ENCODE measurements at places on chromosomes 2 and 18. TPM values are rescaled to one million over a fixed set of nuclear protein-coding genes. Genes with fewer than 3 reads are reported as not detected.

GRCh38 chr18:36711014-36711725 is 117.6 kb downstream of the TPGS2 start:
- peaks cover 13% of the 10 kb centered on the region for H3K4me1 ChIP-seq
- H3K27me3 ChIP-seq: no peaks in the 10 kb centered on the region
- no peaks in the 10 kb centered on the region for H3K36me3 ChIP-seq
- H3K27ac ChIP-seq: no peak overlapping the region
- no peak overlapping the region for H3K4me3 ChIP-seq
- DNase-seq: no peak

DNA sequence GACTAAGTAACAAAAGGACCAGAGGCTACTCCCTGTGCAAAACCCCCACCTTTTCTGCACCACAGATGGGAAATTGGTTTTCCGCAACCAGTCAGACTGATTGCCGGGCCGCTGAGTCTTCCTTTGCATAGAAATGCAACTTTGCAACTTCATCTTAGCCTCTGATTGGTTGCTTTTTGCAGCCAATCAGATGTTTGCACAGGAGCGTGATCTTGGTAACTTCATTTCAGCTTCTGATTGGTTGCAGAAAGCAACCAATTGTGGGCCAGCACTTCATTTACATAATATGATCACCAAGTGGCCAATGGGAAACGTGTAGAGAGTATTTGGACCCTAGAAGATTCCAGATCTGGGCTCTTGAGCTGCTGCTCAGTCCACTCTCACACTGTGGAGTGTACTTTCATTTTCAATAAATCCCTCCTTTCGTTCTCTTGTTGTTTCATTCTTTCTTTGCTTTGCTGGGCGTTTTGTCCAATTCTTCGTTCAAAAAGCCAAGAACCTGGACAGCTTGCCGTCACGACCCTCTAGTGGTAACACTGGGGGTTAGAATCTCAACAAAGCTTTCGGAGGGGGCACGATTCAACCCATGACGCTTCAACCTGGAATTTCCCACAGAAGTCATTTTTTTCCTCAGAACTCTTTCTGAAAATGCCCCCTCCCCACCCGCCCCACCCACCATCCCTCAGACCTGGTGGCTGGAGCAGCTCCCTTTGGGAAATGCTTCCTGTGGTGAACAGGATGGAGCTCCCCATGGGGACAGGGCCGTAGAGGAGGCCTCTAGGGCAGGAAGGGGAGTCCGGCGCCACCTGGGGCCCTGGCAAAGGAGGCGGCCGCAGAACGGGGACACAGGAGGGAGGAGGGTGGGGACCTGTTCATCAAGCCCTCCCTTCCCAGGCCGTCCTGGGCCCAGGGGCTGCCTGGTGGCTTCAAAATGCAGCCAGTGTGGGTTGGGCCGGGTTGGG is 31.8 kb upstream of the KCNF1 start:
- H3K36me3 ChIP-seq: no peaks in the 10 kb centered on the region
- no peak overlapping the region for H3K27ac ChIP-seq
- H3K27me3 ChIP-seq: no peaks in the 10 kb centered on the region

DNA sequence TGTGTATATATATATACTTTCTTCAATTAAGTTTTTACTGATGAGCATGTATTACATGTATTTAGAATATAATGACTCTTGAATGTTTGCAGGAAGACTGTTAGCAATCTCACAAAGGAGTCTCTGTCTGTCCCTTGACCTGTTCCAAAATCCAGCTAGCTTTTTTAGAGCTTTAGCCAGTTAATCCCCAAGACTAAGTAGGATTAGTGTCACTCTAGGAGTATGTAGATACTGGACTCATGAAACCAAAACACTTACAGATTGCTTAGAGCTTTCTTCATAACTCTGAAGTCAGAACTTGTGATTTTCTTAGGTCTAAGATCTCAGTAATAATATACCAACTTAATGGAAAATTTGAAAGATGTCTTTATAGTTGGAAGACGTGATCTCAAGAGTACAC is 2.2 kb downstream of the UBXN4 start:
- H3K4me1 ChIP-seq: peaks cover 36% of the 10 kb centered on the region
- H3K27ac ChIP-seq: no peak overlapping the region
- no peaks in the 10 kb centered on the region for H3K27me3 ChIP-seq
- DNase-seq: no peak
- H3K36me3 ChIP-seq: no peaks in the 10 kb centered on the region
- peak overlapping the region; percentile 99 for H3K4me3 ChIP-seq

DNA sequence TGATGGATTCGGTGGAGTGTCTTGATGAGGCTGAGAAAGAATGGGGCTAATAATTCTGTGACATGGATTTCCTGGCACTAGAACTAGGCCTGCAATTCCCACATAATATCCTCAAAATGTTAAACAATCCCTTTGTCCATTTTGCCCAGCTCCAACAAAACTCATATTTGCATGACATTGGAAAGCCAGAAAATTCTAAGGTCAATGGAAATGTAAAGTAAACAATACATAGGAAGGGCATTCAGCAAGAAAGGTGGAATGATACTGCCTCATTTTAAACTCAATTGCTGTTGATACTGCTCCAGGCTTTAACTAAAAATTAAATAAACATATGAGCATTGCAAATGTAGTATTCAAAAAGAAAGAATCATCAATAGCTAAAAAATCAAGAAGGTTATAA is 434.8 kb upstream of the SLC8A1 start:
- no peaks in the 10 kb centered on the region for H3K27me3 ChIP-seq
- H3K4me1 ChIP-seq: no peaks in the 10 kb centered on the region
- H3K36me3 ChIP-seq: no peaks in the 10 kb centered on the region
- no peak overlapping the region for H3K27ac ChIP-seq
- no peak for DNase-seq

GRCh38 chr2:217611056-217611455 is 391.7 kb downstream of the TNS1 start:
- H3K27me3 ChIP-seq: no peaks in the 10 kb centered on the region
- no peak overlapping the region for H3K27ac ChIP-seq
- no peaks in the 10 kb centered on the region for H3K4me1 ChIP-seq
- no peak for DNase-seq
- no peak overlapping the region for H3K4me3 ChIP-seq

GRCh38 chr2:10520154-10520553 is 72.0 kb upstream of the ODC1 start:
- no peak overlapping the region for H3K4me3 ChIP-seq
- DNase-seq: no peak
- no peak overlapping the region for H3K27ac ChIP-seq
- no peaks in the 10 kb centered on the region for H3K4me1 ChIP-seq
- H3K27me3 ChIP-seq: no peaks in the 10 kb centered on the region
- no peaks in the 10 kb centered on the region for H3K36me3 ChIP-seq

Gene CNGA3
- not detected for total RNA-seq

DNA sequence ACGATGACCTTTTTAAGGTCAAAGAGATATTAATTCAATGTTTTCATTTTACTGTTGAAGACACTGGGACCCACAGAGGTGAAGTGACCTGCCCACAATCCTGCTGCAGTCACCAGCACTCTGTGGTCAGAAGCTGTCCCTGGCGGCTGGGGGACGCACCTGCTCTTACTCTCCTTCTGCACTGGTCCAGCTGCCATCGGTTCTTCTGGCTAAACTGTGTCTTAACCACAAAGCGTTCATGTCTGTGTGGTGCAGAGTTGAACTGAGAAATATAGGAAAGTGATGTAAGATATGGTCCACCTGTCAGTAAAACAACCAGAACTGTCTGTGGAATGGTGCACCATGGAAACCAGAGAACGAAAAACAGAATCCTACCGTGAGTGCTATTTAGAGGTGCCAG is 44.9 kb upstream of the SMIM21 start:
- H3K27ac ChIP-seq: no peak overlapping the region
- DNase-seq: no peak
- H3K4me3 ChIP-seq: no peak overlapping the region
- H3K4me1 ChIP-seq: no peaks in the 10 kb centered on the region
- no peaks in the 10 kb centered on the region for H3K36me3 ChIP-seq

GRCh38 chr2:5374762-5375161 is 317.4 kb upstream of the SOX11 start:
- no peak overlapping the region for H3K27ac ChIP-seq
- no peaks in the 10 kb centered on the region for H3K4me1 ChIP-seq
- no peak overlapping the region for H3K4me3 ChIP-seq
- H3K36me3 ChIP-seq: no peaks in the 10 kb centered on the region
- no peak for DNase-seq

DNA sequence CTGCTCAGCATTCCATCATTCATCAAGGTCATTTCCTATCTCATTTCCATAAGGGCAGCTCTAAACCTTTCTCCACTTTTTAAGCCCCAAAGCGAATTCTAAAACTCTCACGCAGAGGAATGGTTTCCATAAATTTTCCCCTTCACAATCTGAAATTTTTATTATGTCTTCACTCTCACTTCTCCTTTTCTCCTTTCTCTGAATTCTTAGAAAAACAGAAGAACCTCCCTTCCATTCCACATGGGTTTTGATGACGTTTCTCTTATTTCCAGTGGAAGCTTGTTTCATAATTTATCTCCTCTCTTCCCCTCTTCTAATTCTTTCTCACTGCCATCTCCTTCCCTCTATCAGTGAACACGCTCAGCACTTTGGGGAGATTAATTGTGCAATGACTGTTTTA is 97.3 kb downstream of the SPATS2L start:
- no peaks in the 10 kb centered on the region for H3K36me3 ChIP-seq
- no peak overlapping the region for H3K4me3 ChIP-seq
- DNase-seq: no peak
- no peaks in the 10 kb centered on the region for H3K27me3 ChIP-seq

DNA sequence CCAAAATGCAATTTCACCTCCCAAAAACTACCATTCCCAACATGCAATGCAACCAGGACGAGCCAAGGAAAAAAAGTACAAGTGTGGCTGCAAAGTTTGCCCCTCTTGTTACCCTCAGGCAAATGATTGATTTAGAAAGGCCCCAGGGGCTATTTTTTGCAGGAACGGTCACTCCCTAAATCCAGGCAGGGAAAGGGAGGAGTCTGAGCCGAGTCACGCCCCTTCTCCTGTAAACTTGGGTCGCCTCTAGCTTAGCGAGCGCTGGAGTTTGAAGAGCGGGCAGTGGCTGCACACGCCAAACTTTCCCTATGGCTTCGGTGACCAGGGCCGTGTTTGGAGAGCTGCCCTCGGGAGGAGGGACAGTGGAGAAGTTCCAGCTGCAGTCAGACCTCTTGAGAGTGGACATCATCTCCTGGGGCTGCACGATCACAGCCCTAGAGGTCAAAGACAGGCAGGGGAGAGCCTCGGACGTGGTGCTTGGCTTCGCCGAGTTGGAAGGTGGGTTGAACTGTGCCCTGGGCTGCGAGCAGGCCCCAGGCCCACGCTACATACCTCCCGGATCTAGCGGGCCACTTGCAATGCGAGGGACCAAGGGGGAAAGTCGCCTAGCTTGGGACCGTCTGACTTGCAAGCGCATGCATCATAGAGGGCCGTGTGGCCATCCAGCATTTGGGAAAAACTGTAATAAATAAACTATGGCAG is at the start of gene GALM:
Gene GALM (plus strand): TSS at position 261 of the 702 bp plus-strand sequence. CDS start 48 bp downstream, at position 309.
- H3K27me3 ChIP-seq: no peaks in the 10 kb centered on the region
- H3K27ac ChIP-seq: peak within 1 kb of the TSS; percentile 81
- peak within 1 kb of the TSS; percentile 74 for H3K4me3 ChIP-seq
- H3K4me1 ChIP-seq: peaks cover 21% of the 10 kb centered on the region
- H3K36me3 ChIP-seq: no peaks in the 10 kb centered on the region
- DNase-seq: peak; percentile 94

- peak overlapping the region; percentile 50 for H3K27ac ChIP-seq
- H3K27me3 ChIP-seq: no peaks in the 10 kb centered on the region
- peaks cover 32% of the 10 kb centered on the region for H3K4me1 ChIP-seq
- H3K36me3 ChIP-seq: no peaks in the 10 kb centered on the region
- H3K4me3 ChIP-seq: no peak overlapping the region
- no peak for DNase-seq
Measured at GRCh38 chr2:68287580-68288441, 31.9 kb downstream of the CNRIP1 start.

Gene FTCDNL1
- total RNA-seq: 2.5 TPM

GRCh38 chr2:95234286-95234785 is 27.0 kb downstream of the ZNF892 start:
- H3K27ac ChIP-seq: no peak overlapping the region
- H3K36me3 ChIP-seq: no peaks in the 10 kb centered on the region
- no peaks in the 10 kb centered on the region for H3K27me3 ChIP-seq

Gene DCDC2C
- not detected for total RNA-seq

DNA sequence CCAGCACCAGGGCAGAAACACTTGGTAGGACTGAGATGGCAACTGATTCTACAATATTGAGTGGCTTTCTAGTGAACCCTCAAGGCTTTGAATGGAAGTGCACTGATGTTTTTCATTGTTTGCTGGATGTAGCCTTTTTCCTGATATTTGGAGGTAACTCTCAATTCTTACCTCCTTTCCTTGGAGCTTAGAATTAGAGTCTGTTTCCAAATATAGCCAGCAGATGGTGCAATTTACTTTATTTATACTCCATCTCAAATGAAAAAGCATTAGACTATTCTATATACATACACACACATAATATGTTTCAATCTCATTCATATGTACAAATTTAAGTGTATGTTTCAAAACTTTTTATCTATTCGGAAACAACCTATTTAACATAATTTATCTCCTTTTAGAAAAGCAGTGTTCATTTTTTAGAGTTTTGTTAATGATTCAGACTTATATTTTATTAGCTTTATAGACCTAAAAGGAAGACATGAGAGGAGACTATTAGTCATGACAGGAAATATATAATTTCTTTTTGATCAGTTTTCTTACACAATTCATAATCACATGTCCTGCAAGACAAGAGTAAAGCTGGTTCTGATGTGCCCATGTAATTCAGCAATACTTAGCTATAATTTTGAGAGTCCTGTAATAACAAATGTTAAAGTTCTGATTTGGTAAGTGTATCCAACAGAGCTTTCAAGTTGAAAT is 124.8 kb downstream of the NUP35 start:
- no peak for DNase-seq
- no peaks in the 10 kb centered on the region for H3K27me3 ChIP-seq
- no peaks in the 10 kb centered on the region for H3K4me1 ChIP-seq
- H3K4me3 ChIP-seq: no peak overlapping the region
- no peak overlapping the region for H3K27ac ChIP-seq

GRCh38 chr2:230793572-230794359 is 71.0 kb upstream of the ITM2C start:
- H3K4me1 ChIP-seq: peaks cover 62% of the 10 kb centered on the region
- peaks cover 23% of the 10 kb centered on the region for H3K36me3 ChIP-seq
- peak; percentile 95 for DNase-seq
- no peaks in the 10 kb centered on the region for H3K27me3 ChIP-seq
- no peak overlapping the region for H3K4me3 ChIP-seq

DNA sequence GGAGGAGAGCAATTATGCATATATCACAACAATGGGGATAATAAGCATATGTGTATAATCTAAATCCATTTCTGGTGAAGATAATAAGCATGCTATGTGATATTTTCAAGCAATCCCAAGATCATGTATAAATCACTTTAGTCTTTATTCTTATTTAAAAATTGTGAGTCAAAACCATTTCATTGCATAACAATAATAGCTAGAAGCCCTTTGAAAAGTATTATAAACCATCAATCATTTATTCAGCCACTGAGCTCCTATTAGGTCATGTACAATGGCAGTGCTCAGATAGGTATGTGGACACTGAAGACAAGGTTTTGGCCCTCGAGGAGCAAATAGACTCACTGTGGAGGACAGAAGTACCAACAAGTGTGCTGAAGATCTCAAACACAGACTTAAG is 113.1 kb downstream of the CDCA7 start:
- no peaks in the 10 kb centered on the region for H3K36me3 ChIP-seq
- no peak overlapping the region for H3K4me3 ChIP-seq
- H3K4me1 ChIP-seq: no peaks in the 10 kb centered on the region
- DNase-seq: no peak
- no peaks in the 10 kb centered on the region for H3K27me3 ChIP-seq
- H3K27ac ChIP-seq: no peak overlapping the region

- no peak for DNase-seq
- H3K4me3 ChIP-seq: no peak overlapping the region
- no peak overlapping the region for H3K27ac ChIP-seq
- no peaks in the 10 kb centered on the region for H3K4me1 ChIP-seq
- H3K36me3 ChIP-seq: no peaks in the 10 kb centered on the region
- H3K27me3 ChIP-seq: no peaks in the 10 kb centered on the region
Measured at GRCh38 chr18:5057386-5058348, 139.4 kb downstream of the AKAIN1 start.
